Activated CD8-positive, alpha-beta T cell treated with anti-CD3 and anti-CD28 coated beads for 36 hours (primary cell): ENCODE measurements at places on chromosomes 16 and 17. TPM values are rescaled to one million over a fixed set of nuclear protein-coding genes. Genes with fewer than 3 reads are reported as not detected.

DNA sequence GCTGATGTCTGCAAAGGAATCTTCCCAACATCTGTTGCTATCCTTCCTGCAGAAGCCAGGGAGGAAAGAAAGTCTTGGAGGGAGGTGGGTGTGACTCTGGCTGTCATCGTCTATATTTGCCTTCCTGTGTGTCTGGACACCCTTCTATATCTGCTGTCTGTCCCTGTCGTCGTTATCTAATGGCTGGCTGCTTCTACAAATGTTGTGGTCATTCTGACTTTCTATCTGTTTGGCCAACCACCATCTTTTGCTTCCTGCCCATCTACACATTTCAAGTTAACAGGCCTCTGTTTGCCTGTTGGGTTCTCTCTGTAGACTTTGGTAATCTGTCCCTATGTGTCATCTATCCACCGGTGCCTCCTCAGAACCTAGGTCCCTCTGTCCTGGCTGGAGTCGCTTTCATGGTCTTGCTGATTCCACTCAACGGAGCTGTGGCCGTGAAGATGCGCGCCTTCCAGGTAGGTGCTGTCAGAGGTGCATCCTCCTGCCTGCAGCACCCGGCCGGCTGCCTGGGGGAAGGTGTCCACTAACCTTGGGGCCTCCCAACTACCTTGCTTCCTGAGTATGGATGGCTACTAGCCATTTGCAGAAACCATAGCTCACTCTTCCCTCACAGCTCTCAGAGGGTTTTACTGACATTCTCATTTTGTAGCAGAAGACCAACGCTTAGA is 30.2 kb downstream of the ABCC3 start:
- H3K4me1 ChIP-seq = peaks cover 12% of the 10 kb centered on the region
- H3K27ac ChIP-seq = no peak overlapping the region
- no peaks in the 10 kb centered on the region for H3K36me3 ChIP-seq
- DNase-seq = no peak
- H3K27me3 ChIP-seq = peaks cover 1% of the 10 kb centered on the region

- H3K27me3 ChIP-seq = no peaks in the 10 kb centered on the region
- H3K27ac ChIP-seq = peak overlapping the region; percentile 88
- no peak overlapping the region for H3K4me3 ChIP-seq
- H3K4me1 ChIP-seq = peaks cover 61% of the 10 kb centered on the region
- DNase-seq = no peak
- no peaks in the 10 kb centered on the region for H3K36me3 ChIP-seq
Observed at GRCh38 chr16:66524601-66525164, 25.2 kb downstream of the TK2 start.

TXNDC11 gene
- total RNA-seq = 21.7 TPM

GRCh38 chr17:6471531-6472465 is 27.5 kb downstream of the PIMREG start:
- H3K27me3 ChIP-seq = no peaks in the 10 kb centered on the region
- no peaks in the 10 kb centered on the region for H3K4me1 ChIP-seq
- H3K36me3 ChIP-seq = no peaks in the 10 kb centered on the region
- no peak overlapping the region for H3K27ac ChIP-seq
- H3K4me3 ChIP-seq = no peak overlapping the region
- DNase-seq = no peak

GRCh38 chr16:19184823-19185509 is 16.9 kb downstream of the SYT17 start:
- DNase-seq = no peak
- H3K36me3 ChIP-seq = no peaks in the 10 kb centered on the region
- H3K4me3 ChIP-seq = no peak overlapping the region
- H3K27me3 ChIP-seq = peaks cover 4% of the 10 kb centered on the region

- no peak for DNase-seq
- H3K4me1 ChIP-seq = no peaks in the 10 kb centered on the region
- H3K27me3 ChIP-seq = peaks cover 1% of the 10 kb centered on the region
Observed at GRCh38 chr16:52537516-52537915, 9.4 kb downstream of the TOX3 start.

ENO3 gene
- 31.3 TPM for total RNA-seq

DNA sequence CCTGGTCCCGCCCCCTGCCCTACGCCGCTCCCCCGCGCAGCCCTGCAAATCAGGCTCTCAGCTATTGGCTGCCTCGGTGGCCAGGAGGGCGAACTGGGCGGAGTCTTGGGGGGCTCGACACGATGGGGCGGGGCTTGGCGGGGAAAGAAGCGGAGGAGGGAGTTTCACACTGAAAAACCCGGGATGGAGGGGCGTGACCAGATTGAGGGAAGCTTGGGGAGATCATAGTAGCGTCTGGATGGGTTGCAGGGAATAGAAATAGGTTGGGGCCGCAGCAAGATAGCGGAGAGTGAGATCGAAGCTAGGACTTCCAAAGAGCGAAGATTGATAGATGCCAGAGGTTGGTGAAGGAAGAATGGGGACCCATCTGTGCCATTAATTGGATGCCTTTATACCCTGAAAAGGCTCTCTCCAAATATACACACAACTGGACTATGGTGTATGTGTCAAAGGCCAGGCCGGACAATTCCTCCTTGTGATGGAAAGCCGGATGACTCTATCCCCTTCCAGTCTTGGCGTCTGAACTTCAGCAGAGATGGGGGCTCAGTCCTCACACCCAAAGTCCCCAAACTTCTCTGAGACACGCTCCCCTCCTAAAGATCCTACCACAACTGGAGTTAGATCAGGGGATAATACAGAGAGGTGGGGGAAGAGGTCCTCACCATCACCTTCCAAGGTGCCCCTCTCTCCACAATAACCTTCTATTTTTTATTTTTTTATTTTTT is 376 bp upstream of the STAC2 start:
- peak; percentile 84 for DNase-seq
- H3K27ac ChIP-seq = no peak overlapping the region
- peak overlapping the region; percentile 76 for H3K4me3 ChIP-seq
- no peaks in the 10 kb centered on the region for H3K36me3 ChIP-seq

- no peaks in the 10 kb centered on the region for H3K36me3 ChIP-seq
- no peak for DNase-seq
- H3K4me3 ChIP-seq = no peak overlapping the region
- peaks cover 24% of the 10 kb centered on the region for H3K27me3 ChIP-seq
Observed at GRCh38 chr17:31387438-31387837, 4.0 kb upstream of the RAB11FIP4 start.

CCDC40 gene
- total RNA-seq = 0.54 TPM

- H3K36me3 ChIP-seq = peaks cover 34% of the 10 kb centered on the region
- H3K4me3 ChIP-seq = no peak overlapping the region
- H3K27ac ChIP-seq = peak overlapping the region; percentile 12
- peaks cover 8% of the 10 kb centered on the region for H3K4me1 ChIP-seq
Observed at GRCh38 chr16:71746442-71747046, 22.0 kb upstream of the PHLPP2 start.

CRYM gene
- not detected for total RNA-seq

DNA sequence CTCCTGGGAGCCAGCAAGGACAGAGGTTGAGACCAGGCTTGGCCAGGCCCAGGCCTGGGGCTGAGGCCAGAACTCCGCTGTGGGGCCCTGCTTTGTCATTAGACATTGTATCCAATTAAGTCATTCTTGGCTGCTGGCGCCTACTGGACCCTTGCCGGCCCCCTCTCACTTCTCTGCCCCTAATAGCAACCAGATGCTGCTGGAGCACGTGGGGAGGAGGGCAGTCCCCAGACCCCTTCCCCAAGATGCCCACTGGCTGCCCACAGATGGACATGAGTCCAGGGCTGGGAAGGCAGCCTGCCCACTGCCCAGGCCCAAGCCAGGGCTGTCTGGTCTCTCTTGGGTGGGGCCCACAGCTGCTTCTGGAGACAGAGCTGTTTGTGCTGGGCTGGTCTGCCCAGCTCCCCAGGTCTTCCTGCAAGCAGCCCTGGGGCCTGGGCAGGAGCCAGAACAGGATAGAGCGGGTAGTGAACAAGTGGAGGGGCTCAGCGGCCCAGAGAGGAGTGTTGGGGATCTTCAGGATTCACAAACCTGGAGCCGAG is 7.8 kb downstream of the PLXDC1 start:
- H3K4me3 ChIP-seq = no peak overlapping the region
- no peak for DNase-seq
- H3K27ac ChIP-seq = no peak overlapping the region
- peaks cover 13% of the 10 kb centered on the region for H3K4me1 ChIP-seq

DNA sequence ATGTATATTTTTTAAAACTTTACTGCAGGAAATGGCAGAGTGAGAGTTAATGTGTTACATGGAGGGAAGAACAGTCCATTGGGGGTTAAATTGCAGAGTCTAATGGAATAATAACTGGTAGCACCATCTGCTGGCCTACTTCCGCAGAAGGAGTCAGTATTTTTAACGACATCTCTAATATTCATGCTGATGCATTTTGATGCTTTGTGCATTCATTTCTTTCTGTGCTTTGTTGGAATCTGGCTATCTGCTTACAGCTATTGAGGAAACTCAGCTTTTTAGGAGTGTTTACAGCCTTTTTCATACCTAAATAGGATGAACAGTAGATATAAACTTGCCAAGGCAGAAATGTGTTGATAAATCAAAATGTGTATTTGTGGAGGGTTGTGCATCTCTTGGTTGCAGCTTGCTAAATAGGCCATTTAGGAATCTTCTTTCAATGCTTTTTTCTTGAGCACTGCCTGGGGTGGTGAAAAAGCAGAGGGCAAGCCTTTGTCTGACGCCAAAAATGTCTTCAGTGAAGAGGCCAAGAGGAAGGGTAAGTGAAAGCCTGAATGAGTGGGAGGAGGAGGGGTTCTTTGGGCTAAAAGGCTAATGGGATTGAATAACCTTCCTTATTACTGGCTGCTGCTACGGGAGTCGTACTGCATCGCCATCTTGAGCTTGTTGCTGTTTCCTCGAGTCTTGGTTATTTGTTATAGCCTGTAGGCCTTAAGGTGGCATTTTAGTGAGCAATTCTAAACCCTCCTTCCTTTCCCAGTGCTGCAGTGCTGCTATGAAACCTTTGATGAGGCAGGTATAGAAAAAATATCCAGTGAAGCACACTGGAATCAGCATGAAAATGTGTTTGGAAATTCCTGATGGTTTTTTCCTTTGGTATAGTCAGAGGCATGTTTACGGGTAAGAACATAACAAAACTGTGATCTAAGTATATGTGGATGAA is 153.3 kb downstream of the CHD9 start:
- peak; percentile 32 for DNase-seq
- H3K36me3 ChIP-seq = peaks cover 5% of the 10 kb centered on the region
- peak overlapping the region; percentile 86 for H3K27ac ChIP-seq
- peaks cover 13% of the 10 kb centered on the region for H3K4me1 ChIP-seq
- no peaks in the 10 kb centered on the region for H3K27me3 ChIP-seq

ATAD5 gene
- 35.0 TPM for total RNA-seq

GRCh38 chr17:60656499-60656898 is 21.2 kb upstream of the BCAS3 start:
- H3K27me3 ChIP-seq = no peaks in the 10 kb centered on the region
- DNase-seq = no peak
- peaks cover 22% of the 10 kb centered on the region for H3K4me1 ChIP-seq
- no peak overlapping the region for H3K27ac ChIP-seq
- H3K4me3 ChIP-seq = no peak overlapping the region

- no peak overlapping the region for H3K4me3 ChIP-seq
- no peak overlapping the region for H3K27ac ChIP-seq
- H3K27me3 ChIP-seq = peaks cover 6% of the 10 kb centered on the region
- H3K4me1 ChIP-seq = no peaks in the 10 kb centered on the region
- no peaks in the 10 kb centered on the region for H3K36me3 ChIP-seq
- DNase-seq = no peak
Observed at GRCh38 chr17:80122926-80123505, 21.6 kb downstream of the GAA start.

GRCh38 chr17:70857351-70857750 is 688.0 kb downstream of the KCNJ2 start:
- no peak for DNase-seq
- no peaks in the 10 kb centered on the region for H3K27me3 ChIP-seq
- no peak overlapping the region for H3K4me3 ChIP-seq

GRCh38 chr16:9929836-9930235 is 252.4 kb downstream of the GRIN2A start:
- no peak overlapping the region for H3K4me3 ChIP-seq
- H3K36me3 ChIP-seq = no peaks in the 10 kb centered on the region
- no peaks in the 10 kb centered on the region for H3K27me3 ChIP-seq
- no peaks in the 10 kb centered on the region for H3K4me1 ChIP-seq
- DNase-seq = no peak

GRCh38 chr17:32575852-32576251 is 89.1 kb downstream of the CDK5R1 start:
- peaks cover 14% of the 10 kb centered on the region for H3K4me1 ChIP-seq
- DNase-seq = no peak
- no peaks in the 10 kb centered on the region for H3K27me3 ChIP-seq

- peaks cover 3% of the 10 kb centered on the region for H3K27me3 ChIP-seq
- H3K27ac ChIP-seq = no peak overlapping the region
- H3K36me3 ChIP-seq = no peaks in the 10 kb centered on the region
Observed at GRCh38 chr17:16939606-16940115, 32.3 kb downstream of the TNFRSF13B start.

NPIPA8 gene
- 0.54 TPM for total RNA-seq

GRCh38 chr16:27639561-27640276 is 89.8 kb downstream of the KATNIP start:
- H3K27me3 ChIP-seq = no peaks in the 10 kb centered on the region
- DNase-seq = peak; percentile 55
- H3K27ac ChIP-seq = no peak overlapping the region
- H3K4me1 ChIP-seq = no peaks in the 10 kb centered on the region
- no peak overlapping the region for H3K4me3 ChIP-seq
- H3K36me3 ChIP-seq = peaks cover 8% of the 10 kb centered on the region

DNA sequence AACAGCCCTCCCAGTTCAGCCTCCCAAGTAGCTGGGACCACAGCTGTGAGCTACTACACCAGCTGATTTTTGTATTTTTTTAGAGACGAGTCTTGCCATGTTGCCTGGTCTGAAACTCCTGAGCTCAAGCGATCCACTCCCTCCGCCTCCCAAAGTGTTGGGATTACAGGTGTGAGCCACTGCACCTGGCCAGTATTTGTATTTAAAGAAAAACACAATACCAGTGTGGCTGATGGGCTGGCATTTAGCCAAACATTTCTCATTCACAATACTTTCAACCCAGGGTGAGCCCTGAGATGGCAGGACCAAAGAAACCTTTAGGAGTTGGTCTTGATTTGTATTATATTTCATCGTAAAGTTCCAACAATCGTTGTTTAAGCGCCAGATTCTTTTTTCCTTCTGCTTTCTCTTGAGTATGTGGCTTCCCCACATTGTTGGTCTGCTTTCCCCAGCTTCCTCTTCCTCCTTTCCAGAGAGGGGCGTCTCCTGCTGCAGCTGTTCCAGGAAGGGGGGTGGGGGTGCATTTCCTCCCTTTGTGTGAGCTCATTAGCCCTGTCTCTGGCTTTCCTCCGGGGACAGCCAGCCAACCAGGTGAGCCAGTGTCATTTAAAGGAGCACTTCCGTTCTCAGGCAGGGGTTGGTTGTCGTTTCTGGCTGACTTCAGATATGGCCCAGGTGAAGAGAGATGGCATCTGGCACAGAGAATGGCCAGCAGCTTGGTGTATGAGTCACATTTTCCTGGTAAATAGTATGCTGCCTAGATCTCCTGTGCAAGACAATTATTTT is 79.9 kb downstream of the GPRC5B start:
- peak; percentile 60 for DNase-seq
- no peaks in the 10 kb centered on the region for H3K27me3 ChIP-seq
- H3K27ac ChIP-seq = peak overlapping the region; percentile 79
- H3K4me1 ChIP-seq = peaks cover 13% of the 10 kb centered on the region
- no peaks in the 10 kb centered on the region for H3K36me3 ChIP-seq

TLCD3B gene
- total RNA-seq = 3.5 TPM

WFDC1 gene
- total RNA-seq = not detected
